ENCODE measurements at places on chromosomes 13 and 19. TPM values are rescaled to one million over a fixed set of nuclear protein-coding genes. Genes with fewer than 3 reads are reported as not detected.

UGGT2 gene
- total RNA-seq = 41.6 TPM

CEACAM20 gene
- not detected for total RNA-seq

DHDH gene
- not detected for total RNA-seq

KCTD15 gene
- 43.3 TPM for total RNA-seq

RNF225 gene
- 2.8 TPM for total RNA-seq

ERICH4 gene
- total RNA-seq = not detected

RETN gene
- total RNA-seq = not detected

PSG1 gene
- not detected for total RNA-seq

THAP8 gene
- total RNA-seq = 5.5 TPM

OR7A5 gene
- 4.7 TPM for total RNA-seq

CADM4 gene
- total RNA-seq = 0.54 TPM

GNG7 gene
- total RNA-seq = 0.11 TPM

PPP1R12C gene
- 55.2 TPM for total RNA-seq

JSRP1 gene
- not detected for total RNA-seq

CA11 gene
- 5.9 TPM for total RNA-seq

GNG8 gene
- total RNA-seq = not detected

ZNF442 gene
- total RNA-seq = 5.1 TPM

SIGLEC12 gene
- total RNA-seq = not detected

SPACA4 gene
- total RNA-seq = not detected
